NCI-H82 (cell line): ENCODE measurements at places on chromosomes 5 and 9.

- DNase-seq = no peak
These were observed 103.8 kb upstream of the ERCC6L2 start for GRCh38 chr9:95771556-95772246.

DNA sequence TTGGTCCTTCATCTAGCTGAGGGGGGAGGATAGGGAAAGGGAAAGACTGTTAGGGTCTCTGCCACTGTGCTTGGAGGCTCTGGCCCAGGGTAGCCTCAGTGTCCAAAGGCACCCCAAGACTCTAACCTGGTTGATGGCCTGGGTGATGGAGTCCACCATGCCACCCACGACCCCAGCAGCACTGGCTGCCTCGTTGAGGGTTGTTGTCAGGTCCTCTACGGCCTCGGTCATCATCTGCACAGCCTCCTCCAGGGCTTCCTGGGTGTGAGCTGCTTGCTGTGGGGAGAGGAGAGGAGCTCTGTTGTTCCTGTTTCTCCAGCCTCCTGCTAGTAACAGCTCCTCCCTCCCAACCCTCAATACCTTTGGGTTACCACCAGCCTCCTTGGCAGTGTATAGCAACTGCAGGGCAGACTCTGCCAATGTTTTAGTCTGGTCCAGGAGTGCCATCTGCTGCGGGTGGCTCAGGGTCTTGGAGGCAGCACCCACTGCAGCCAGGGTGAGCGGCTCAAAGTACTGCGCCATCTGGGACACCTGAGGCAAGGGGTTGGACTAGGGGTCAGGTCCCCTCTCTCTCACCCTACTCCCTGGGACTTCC lies 16.2 kb upstream of the TPM2 start:
- no peak for DNase-seq

DNA sequence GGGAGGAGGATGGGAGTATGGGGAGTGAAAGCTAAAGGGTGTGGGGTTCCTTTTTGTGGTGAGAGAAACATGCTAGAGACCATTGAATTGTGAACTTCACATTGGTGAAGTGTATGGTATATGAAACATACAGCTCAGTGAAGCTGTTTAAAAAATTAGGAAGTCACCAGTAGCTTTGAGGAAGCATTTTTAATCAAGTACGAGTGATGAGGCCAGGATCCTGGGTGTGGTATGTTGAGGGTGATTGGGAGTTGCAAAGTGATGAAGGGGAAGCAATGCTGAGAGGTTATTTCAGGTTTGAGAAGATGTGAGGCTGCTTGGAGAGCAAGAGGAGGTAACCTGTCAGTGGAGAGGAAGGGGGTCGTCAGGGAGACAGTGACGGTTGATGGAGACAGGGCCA lies 22.7 kb upstream of the CLK4 start:
- DNase-seq = no peak

GRCh38 chr9:89135591-89136166 lies 42.9 kb downstream of the SHC3 start:
- DNase-seq = no peak

DNA sequence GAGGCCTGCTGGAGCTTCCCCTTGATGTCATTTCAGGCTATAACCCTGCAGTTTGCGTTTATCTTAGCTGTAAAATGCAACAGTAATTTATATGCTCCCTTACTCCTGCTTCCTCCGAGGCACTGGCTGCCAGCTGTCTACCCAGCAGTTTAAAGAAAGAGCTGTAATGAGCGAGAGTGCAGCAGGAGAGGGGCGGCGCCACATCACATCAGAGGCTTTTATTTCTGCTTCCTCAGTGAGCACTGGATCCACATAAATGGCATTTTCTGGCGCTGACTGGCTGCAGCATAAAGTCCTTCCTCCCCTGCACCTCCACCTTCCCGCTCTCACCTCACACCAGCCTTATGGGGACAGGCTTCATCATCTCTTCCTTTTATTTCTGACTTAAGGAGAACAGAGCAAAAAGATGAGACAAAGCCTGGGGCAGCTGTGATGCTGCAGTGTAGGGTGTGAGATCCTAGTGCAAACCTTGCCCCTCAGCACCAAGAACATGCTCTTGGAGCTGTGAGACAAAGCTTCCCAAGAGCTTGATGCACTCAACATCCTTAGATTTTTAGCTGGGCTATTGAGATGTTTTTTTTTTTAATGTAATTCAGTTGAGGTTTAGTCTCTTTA lies 829.6 kb upstream of the ZNF608 start:
- peak; percentile 91 for DNase-seq

DNA sequence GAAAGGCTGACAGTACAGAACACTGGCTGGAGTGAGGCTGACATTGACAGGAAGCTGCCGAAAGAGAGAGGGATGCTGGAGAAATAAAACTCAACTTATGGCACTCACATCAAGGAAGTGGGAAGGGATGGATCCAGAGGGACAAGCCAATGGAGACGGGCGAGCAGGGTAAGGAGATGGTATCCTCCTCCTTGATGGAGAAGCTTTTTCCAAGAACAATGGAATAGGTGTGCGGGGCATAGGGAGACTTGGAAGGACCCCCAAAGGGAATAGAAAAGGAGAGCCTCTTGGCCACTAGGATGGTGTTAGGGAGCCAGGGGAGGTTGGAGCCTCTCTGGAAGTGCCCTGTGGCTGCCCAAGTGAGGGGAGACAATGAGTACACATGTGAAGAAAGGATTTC lies 58.4 kb upstream of the GRHPR start:
- no peak for DNase-seq

DNA sequence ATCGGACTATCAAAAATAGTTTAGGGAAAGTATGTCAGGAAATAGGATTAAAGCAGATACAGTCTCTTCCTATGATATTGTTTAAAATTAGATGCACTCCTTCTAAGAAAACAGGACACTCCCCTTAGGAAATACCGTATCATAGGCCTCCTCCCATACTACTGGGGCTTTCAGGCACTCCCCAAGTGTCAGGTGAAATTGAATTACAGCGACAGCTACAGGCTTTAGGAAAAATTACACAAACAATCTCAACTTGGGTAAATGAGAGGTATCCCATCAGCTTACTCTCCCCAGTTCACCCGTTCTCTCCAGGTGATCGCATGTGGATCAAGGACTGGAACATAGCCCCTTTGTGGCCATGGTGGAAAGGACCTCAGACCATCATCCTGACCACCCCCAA lies 110.4 kb upstream of the EPB41L4A start:
- peak; percentile 35 for DNase-seq

DNA sequence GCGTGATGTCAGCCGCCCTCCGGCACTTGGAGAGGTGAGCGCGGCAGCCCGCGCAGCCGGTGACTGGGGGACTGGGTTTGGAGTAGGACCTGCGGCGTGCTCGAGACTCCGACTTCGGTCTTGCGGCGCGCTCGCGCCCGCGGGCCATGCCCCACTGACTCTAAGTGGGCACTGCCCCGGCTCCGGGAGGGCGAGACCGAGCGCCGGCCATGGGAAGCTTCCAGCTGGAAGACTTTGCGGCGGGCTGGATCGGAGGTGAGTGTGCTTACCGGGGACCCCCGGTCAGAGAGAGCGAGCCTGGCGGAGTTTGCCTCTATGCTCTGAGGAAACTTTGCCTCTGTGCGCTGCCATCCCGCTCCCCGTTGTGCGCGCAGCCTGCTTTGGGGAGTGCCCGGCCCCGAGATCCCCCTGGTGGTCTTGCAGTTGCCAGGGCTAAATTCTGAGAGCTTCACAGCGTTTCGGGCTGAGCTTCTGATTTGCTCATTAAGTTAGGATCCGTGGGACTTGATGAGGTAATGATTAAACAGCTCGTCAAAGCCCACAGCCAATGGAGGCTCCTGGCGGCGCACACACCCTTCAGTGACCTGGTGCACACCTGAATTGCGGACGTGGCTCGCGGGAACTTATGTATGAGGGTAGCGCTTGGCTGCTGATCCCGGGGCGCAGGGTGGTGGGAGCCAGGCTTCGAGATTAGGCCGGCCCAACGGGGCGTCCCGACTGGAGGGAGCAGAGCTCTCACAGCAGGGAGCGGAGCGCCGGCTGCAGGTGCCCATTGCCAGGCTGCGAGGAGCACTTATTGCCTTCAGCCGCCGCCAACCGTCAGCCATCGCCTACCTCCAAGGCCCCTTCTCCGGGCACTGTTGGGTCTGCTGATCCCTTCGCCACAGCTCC lies at the start of gene SLC25A48:
Gene SLC25A48 (plus strand): TSS at position 25 of the 891 bp plus-strand sequence. CDS start 185 bp downstream, at position 210.
- DNase-seq = peak; percentile 83

DNA sequence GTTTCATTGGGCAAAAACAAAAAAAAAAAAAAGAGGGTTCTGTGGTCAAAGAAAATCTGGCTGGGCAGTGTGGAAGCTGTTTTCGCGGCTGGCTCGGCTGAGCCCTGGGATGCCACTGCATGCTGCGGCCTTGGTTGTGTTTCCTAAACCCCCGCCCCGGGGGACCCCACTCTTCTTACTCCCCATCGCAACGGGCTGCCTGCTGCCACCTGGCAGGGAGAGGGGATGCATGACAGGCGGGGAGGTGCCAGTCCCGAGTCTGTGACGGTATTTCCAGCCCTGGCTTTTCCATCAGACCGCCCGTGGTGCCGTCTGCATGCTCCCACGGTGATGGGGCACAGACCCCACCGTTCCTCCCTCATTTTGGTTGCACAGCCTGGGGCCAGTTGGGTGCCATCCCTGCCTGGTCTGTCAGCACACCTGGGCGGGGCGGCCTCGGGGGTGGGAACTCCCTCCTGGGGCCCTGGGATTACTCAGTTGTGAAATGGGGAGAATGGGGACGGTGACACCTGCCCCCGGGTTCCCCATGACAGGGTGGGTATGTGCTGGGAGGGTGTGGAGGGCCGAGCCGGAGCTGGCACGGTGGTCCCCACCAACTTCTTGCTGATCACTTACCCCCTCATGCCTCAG lies 101.0 kb downstream of the RXRA start:
- DNase-seq = no peak

GRCh38 chr9:131394464-131395156 lies 724 bp downstream of the PRRC2B start:
- peak; percentile 49 for DNase-seq

- DNase-seq = peak; percentile 56
These were observed 34.4 kb downstream of the KIF2A start for GRCh38 chr5:62340392-62340791.

DNA sequence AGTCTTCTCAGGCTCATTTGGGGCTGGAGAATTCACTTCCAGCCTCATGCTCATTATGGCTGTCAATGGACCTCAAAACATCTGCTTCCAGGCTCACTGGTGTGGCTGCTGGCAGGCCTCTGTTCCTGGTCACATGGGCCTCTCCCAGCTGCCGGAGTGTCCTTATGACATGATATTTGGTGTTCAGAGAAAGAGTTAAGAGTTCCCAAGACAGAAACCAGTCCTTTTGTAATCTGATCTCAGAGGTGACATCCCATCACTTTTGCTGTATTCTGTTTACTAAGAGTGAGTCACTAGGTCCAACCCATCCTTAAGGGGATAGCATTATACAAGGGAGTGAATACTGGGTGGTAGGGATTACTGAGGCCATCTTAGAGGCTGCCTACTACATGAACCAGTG lies 104.6 kb downstream of the CACNA1B start:
- DNase-seq = no peak

- DNase-seq = no peak
These were observed 170.1 kb downstream of the GABBR2 start for GRCh38 chr9:98538626-98539031.

- no peak for DNase-seq
These were observed 9.5 kb downstream of the SLC35A4 start for GRCh38 chr5:140574165-140574564.

DNA sequence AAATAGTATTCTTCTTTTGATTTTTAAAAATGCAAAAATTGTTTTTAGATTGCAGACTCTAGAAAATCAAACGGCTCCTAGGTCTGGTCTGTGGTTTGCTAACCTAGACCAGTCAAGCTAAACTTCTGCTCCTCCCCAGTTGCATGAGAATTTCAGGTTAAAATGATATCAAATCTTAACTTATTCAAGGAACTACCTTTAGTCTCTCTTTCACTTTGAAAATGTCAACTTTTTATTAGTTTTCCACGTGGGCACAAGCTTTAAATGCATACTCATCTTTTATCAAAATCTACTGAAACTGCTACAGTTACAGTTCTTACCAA lies 8.8 kb downstream of the CAMK4 start:
- no peak for DNase-seq

- DNase-seq = no peak
These were observed 27.1 kb downstream of the NKD2 start for GRCh38 chr5:1035421-1036405.

DNA sequence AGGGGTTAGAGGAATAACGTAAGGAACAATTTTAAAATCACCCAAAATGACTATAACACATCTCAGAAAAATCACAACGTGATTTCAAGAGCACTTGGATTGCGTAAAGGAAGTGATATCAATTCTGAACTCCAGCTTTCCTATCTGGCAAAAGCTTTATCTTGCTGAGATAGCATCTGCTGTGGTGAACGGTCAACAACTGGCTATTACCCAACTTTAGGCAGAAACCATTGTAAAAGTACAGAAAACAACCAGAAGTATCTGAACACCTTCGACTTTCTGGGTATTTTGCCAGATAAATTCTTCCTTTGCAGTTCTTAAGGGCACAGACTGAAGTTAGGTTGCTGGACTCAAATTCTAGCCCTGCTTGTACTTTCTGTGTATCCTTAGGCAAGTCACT lies 9.2 kb downstream of the ABLIM3 start:
- no peak for DNase-seq

DNA sequence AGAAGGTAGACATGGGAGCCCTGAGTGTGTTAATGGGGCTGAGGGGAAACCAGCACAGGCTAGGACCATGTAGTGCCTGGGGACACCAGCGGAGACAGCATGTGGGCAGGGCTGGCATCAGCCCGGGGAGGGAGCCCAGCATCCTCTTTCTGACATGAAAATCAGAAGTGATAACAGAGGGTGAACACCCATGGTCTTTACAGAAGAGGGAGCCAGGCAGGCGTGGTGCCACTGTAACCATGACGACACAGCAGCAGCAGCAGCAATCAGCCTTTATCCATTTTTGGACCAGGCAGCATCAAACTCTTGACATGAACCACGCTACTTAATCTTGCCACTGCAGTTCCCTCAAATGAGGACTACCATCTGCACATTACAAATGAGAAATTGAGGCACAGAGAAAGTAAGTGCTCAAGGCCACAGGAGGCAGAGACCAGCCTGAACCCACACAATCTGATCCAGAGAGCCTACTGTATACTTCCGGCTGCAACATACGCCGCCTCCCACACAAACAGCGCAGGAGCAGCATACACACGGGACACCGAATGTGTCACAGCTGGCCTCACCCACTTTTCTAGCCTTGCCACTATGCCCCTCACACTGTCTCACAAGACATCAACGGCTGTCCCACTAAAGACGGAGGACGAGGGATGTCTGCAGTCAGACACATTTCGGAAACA lies 23.8 kb downstream of the CAMSAP1 start:
- no peak for DNase-seq

DNA sequence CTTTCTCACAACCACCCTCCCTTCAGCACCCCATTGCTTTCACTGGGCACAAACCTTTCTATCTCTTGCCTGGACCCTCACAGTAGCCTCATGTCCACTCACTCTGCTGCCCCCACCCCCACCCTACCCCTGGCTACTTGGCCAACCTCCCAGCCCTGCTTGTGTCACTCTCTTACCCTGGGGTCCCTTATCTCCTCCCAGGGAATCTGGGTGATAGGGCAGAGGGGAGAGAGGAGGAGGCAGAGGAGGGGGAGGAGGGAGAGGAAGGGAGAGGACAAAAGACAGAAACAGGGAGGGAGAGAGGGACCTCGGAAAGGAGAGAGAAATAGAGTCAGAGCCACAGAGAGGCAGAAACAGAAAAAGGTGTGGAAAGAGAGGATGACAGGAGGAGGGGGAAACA lies 25.0 kb upstream of the KIF12 start:
- no peak for DNase-seq

GRCh38 chr5:138582959-138583358 lies 7.8 kb upstream of the HSPA9 start:
- no peak for DNase-seq
